ENCODE measurements at places on chromosomes 1 and 21. TPM values are rescaled to one million over a fixed set of nuclear protein-coding genes. Genes with fewer than 3 reads are reported as not detected.

LRRN2 gene
- total RNA-seq = not detected

IFI16 gene
- 76.5 TPM for total RNA-seq

PPCS gene
- 95.4 TPM for total RNA-seq

GLIS1 gene
- 0.33 TPM for total RNA-seq

MARK1 gene
- 6.0 TPM for total RNA-seq

MUTYH gene
- 15.2 TPM for total RNA-seq

GCSAML gene
- total RNA-seq = not detected

BMP8B gene
- under 0.01 TPM for total RNA-seq

TRIM45 gene
- total RNA-seq = 1.7 TPM

FCGR2B gene
- total RNA-seq = not detected

KIAA1614 gene
- total RNA-seq = 0.21 TPM

FTCD gene
- not detected for total RNA-seq

FALEC gene
- not detected for total RNA-seq

CHIA gene
- not detected for total RNA-seq

AIM2 gene
- total RNA-seq = not detected

KRTAP22-1 gene
- total RNA-seq = not detected

HAPLN2 gene
- not detected for total RNA-seq

CFAP107 gene
- total RNA-seq = not detected

All from airway epithelial cell (primary cell).